Stimulated activated CD4-positive, alpha-beta T cell treated with anti-CD3 and anti-CD28 coated beads, Interleukin-15, amount 100 ng/mL, for 1 hour (primary cell): ENCODE measurements at places on chromosomes 7 and 10.

GRCh38 chr10:99754670-99755069 lies 22.6 kb downstream of the CUTC start:
- no peak for DNase-seq

DNA sequence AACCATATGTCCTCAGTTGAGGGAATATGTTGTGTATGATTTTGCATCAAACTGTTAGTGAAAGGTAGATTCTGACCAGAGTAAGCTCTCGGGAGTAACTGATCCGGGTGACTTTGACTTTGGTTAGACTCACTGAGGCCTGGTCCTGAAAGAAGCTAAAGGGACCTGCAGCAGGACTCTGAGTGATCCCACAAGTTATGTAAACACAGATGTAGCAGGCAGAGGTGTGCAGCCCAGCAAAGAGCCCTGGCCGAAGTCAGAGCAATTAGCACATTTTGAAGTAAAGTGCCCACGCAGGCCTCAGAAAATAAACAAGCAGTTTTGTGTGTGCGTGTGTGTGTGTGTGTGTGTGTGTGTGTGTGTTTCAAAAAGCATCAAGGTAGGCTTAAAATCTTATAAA lies 245.6 kb upstream of the FERD3L start:
- no peak for DNase-seq

DNA sequence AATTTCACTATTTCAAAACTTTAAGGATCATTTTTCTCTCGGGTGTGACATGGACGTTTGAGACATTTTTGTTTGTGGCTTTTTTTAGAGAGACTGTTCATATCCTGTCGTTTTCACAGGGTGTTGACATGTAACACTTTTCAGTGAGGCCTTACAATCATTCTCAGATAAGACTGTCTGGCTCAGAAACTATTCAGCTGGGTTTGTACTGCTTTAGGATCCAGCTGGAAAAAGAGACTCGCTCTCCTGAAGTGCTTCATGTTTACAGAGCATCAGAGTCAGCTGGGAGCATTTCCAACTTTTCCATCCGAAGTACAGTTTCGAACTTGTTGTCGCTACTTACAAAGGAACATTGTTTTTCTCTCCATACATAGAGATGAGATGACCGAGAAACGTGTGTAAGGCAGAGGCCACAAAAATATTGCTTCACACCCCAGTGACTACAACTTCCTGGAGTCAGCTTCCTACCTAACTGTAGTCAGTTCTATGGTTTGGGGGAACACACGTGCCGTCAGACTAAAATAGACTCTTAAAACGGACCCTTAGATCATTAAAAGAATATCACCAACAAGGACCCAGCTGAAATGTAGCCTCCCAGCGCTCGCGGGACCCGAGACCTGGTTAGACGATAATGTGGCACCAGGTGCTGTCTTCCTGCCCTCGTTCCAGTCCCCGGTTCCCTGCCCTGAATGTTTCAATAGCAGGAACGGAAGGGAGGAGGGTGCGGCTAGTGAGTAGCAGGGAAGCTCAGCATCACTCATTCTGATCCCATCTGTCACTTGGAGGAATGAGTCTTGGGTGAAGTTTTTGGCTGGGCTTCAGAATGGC lies 78.0 kb downstream of the MKI67 start:
- DNase-seq, result no peak

- no peak for DNase-seq
Observed at GRCh38 chr10:88149906-88150305, 286.5 kb downstream of the PTEN start.

DNA sequence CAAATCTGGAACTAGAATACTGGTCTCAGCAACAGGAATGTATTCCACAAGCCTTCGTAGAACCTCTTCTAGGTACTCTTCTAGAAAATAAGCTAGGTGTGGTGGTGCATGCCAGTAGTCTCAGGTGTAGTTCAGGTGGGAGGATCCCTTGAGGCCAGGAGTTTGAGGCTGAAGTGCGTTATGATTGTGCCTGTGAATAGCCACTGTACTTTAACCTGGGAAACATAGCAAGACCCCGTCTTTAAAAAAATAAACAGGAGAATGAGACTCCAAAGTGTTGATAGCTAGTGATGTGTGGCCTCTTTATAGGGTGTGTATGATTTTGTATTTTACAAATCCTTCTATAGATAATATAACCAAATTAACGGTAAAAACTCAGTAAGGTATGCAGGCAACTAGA lies 1.5 kb upstream of the ZNF775 start:
- no peak for DNase-seq

DNA sequence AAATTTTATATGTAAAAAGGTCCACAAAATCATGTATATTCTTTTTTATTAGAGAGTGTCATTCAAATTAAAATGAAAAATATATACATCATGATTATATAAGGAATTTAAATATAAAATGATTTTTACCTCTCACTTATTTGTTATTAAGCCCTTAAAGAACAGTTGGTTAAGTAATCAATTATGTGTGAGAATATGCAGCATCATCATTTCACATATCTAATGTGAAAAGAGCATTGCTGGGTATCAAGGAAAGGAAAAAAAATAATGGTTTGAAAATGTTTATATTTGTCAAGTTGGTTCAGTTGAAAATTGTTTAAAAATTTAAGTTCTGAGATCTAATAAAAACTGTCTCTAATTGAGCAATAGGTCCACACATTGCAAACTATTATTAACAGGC lies 363.6 kb upstream of the GRM3 start:
- no peak for DNase-seq

DNA sequence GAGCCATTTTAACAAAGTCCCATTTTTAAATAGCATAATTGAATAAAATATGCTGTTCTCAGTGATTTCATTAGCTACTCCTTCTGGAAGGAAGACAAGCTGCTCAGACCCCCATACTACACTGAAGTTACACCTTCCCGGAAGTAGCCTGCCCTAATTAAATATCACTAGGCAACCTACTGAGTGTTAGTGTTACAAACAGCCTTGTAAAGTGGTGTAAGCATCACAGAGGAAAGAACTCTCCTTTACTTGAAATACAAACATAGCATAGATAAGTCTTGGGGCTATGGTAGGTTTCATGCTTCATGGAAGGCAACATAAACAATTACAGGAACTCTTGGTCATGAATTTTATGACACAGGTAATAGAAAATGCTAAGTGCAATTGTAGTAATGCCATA lies 43.4 kb upstream of the PTN start:
- DNase-seq, result no peak

GRCh38 chr10:10293481-10293951 lies 724.2 kb upstream of the CELF2 start:
- no peak for DNase-seq

DNA sequence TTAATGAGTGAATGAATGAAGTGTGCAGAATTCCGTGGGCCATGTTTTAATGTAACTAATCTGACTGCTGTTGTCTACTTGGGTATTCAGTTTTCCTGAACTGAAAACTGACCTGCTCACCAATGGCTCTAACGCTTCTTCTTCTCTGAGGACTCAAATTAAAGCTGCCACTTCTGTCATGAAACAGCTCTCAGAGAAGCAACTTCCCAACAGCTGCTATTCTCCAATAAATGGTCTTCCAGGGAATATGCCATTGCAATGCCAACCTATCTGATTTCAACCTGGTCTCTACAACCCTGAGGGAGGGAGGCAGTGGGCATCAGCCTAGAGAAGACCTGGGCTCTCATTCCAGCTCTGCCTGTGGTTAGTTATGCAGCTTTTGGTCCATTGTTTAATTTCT lies 69.4 kb downstream of the FRMD4A start:
- no peak for DNase-seq

DNA sequence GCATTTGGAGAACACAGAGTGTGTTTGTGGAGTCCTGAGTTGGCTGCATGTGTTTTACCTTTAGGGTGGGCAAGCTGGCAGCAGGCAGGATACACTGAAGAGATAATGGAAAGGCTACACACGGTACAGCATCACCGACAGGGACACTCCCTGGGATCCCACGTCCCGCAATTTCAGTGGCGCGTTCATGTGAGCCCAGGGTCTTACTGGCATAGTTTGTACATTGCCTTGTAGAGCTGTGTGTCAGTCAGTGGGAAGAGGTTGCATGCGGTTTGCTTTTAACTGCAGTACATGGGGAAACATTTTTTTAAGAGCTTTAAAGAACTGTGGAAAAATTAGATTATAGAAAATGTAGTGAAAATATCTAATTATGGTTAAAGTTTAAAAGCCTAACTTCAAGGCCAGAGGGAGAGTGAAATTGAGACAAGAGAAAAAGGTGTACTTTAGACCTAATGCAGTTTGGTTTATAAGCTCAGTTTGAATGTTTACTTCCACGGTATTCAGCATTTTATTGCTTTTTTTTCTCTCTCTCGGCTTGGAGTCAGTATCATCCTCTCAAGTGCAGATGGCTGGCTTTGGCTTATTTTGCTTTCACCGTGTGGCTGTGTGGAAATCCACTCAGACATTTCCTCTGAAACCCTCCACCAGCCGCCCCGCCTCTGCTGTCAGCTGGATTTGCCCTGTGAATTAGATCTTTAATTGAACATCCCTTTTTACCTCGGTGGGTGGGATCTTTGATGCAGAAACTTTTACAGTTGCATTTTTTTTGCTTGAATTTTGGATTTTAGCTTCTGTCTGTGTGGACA lies 364.2 kb upstream of the COBL start:
- no peak for DNase-seq

DNA sequence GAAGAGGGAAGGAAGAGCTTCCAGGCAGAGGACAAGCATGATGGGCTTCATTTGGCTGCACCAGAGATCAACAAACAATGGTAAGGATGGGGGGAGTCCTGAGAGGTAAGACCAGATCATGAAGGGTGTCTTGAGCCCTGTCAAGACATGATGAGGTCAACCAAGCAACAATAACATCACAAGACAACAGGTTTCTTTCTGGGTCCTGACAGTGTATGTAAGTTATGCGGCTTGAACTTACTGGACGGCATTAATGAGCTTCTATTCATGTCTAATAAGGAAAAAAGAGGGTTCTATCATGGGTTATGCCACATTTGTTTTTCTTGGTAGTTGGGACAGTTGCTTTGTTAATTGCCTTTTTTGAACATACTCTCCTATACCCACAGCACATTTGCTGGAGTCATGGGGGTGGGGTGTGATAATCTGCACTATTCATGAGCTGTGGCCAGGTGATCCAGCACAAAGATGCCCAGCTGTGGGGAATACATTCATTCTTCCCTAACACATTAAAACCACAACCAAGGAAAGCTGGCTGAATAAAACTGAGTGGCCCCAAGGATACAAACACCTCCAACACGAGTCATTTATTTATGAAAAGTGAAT lies 168.8 kb upstream of the KLF14 start:
- DNase-seq, result no peak

GRCh38 chr7:155852426-155853301 lies 40.4 kb upstream of the SHH start:
- no peak for DNase-seq

DNA sequence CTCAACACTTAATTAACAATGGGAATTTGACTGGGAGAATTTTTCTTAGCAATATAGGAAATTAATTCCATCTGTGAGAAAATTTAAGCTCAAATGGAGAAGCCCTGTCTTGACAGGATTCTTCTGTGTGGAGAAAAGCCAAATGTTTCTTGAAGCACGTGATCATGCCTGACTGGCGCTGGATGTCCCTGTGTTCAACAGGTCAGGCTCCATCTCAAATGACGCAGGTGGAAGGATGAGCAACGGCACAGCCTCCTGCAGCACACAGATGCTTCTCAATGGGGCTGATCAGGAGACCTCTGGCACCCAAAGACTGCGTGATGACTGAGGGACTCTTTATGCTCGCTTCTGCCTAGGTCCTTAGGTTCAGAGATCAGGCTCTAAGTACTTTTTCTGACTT lies 143.8 kb downstream of the RSU1 start:
- no peak for DNase-seq

- DNase-seq, result no peak
Observed at GRCh38 chr7:139602143-139602722, 78.7 kb downstream of the CLEC2L start.

- DNase-seq, result no peak
Observed at GRCh38 chr7:79495544-79496272, 42.2 kb upstream of the MAGI2 start.

GRCh38 chr7:151131592-151132293 lies 35.8 kb downstream of the GBX1 start:
- DNase-seq, result no peak

- DNase-seq, result no peak
Observed at GRCh38 chr10:2681891-2682290, 385.5 kb upstream of the PFKP start.

DNA sequence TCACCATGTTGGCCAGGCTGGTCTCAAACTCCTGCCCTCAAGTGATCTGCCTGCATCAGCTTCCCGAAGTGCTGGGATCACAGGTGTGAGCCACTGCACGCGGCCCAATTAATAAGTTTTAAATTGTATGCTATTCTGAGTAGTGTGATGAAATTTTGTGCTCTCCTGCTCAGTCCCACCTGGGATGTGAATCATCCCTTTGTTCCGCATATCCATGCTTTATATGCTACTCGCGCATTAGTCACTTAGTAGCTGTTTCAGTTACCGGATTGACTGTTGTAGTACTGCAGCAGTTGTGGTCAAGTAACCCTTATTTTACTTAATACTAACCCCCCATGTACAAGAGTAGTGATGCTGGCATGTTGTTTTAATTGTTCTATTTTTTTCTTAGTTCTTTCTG lies 47.3 kb upstream of the OIT3 start:
- DNase-seq, result no peak

GRCh38 chr10:130459851-130460490 lies 323.8 kb downstream of the GLRX3 start:
- DNase-seq, result no peak
